GM18507 (cell line): ENCODE measurements at places on chromosomes 11 and 22.

GRCh38 chr11:111634981-111635705 lies 32.9 kb downstream of the SIK2 start:
- no peak for DNase-seq

DNA sequence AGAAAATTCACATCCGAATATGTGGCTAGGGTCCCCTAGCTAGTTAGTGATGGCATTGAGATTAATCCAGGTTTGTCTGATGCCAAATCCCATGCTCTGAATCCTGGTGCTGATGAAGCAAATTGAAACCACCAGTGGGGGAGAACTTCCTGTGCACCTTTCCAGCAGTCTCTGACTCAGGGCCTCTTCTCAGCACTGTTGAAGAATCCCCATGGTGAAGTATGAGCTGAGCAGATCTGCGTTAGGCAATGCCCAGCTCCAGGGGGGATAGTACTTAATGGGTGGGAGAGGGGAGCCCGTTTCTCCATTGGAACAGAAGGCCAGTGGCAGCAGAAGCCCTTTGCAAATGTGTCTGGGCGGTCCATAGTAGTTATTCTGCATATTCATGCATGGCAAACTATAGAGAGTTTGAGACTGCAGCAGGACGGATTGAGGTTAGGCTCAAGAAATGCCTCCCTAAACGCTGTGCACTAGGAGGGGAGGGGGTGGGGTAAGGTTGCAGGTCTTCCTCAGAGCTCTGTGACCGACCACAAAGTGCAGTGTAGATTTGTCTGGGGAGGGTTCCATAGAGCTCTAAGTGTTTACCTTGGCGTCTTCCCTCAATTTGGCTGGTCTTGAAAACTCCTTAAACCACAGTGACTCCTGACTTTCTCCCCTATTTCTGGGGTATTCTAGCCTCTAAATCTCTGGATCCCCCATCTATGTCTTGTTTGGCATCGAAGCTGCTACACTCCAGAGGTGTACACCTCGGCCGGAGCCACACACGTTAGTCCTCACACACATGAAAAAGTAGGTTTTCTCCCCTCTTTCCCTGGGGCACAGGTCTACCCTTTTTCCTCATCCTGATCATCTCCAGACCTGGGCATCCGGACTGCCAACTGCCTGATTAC lies 4.8 kb downstream of the POU2F3 start:
- no peak for DNase-seq

GRCh38 chr11:129747071-129747470 lies 68.6 kb upstream of the TMEM45B start:
- DNase-seq: no peak

GRCh38 chr11:45390407-45390806 lies 104.3 kb upstream of the SYT13 start:
- no peak for DNase-seq

DNA sequence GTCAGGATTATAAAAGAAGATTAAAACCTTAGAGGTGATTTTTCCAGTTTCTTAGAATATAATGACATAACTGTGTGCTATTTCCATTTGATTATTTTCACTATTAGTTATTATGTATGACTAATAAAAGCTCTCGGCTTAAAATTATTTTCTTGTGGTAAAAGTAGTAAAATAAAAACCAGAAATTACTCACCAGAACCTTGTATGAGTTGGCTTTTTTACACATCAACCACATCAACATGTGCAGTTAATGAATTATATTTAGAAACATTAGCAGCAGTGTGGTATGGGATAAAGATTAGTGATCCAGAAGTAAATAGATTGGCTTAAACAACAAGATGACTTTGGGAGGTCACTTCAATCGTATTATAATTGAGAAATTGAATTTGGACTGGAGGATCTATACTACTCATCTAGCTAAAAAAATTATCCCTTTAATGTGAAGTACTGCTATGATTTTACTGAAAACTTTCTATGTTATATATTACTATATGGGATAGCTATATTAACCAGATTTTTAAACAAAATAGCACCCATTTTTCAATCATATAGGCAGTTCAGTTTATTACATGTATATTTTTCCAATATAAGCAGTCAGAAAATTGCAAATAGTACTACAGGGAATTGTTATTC lies 2.8 kb upstream of the BCO2 start:
- peak; percentile 12 for DNase-seq

- DNase-seq: no peak
These were observed 4.5 kb downstream of the LRRC75B start for GRCh38 chr22:24588381-24588756.

DNA sequence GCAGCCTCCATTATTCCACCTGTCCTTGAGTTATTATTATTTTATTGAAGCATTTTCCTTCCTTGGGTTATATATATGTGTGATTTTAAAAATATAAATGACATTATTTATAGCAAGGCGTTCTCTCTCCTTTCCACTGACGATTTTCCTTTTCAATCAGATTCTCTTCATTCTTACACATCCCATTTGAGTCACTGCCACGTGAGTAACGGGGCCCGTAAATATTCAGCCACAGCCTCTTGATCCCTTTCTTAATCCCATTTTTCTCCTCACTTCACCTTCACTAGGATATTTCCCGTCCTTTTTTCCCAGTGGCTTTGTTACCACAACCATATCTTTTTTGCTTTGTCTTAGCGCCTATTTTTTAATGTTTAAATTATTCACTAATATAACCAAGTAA lies 396.2 kb downstream of the NTM start:
- DNase-seq: no peak

- DNase-seq: no peak
These were observed 15.3 kb downstream of the IL17REL start for GRCh38 chr22:49997251-49997599.

- DNase-seq: no peak
These were observed 3.9 kb downstream of the GALR3 start for GRCh38 chr22:37827056-37827455.

- no peak for DNase-seq
These were observed 105.8 kb upstream of the SLC5A12 start for GRCh38 chr11:26827567-26828081.

- DNase-seq: no peak
These were observed 1084.9 kb downstream of the BRD1 start for GRCh38 chr22:48742556-48743343.

DNA sequence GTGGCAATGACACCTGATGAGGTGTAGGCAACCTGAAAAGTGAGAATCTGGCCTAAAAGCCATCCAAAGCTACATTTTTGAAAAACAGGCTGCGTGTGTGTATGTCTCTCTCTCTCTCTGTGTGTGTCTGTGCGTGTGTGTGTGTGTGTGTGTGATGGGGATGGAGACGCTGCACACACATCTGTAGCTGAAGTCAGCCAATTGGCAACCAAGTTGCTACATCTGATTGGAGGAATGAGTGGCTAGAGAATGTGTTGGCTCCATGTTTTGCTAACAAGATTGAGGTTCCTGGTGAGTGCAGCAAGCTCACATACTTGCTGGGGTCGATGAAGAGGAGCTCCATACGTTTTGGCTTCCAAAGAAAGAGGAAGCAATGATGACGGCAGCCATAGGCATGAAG lies 311.4 kb upstream of the NCAM1 start:
- DNase-seq: no peak

GRCh38 chr11:93741882-93742226 lies 382 bp downstream of the C11orf54 start:
- no peak for DNase-seq

- DNase-seq: no peak
These were observed 102.9 kb upstream of the PAX6 start for GRCh38 chr11:31913985-31914384.

DNA sequence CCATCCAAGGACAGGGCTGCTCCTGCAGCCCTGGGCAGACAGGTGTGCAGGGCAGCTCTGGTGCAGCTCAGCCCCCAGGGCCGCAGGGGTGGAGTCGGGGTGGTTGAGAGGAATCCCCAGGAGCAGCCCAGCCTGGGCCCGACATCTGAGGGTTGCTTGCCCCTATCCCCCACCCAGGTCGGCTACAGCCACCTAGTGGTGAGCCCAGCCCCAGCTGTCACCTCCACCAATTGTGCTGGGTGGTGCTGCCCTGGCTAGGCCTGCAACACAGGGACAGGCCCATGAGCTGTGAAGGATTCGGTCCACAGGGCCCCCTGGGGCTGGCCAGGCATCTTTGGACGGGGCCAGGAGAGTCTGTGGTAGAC lies 29.6 kb downstream of the RTN4R start:
- DNase-seq: peak; percentile 74

GRCh38 chr11:102306817-102307726 lies 10.2 kb upstream of the BIRC3 start:
- DNase-seq: no peak

- no peak for DNase-seq
These were observed 25.9 kb upstream of the ROBO3 start for GRCh38 chr11:124839128-124839971.

- no peak for DNase-seq
These were observed 136.6 kb downstream of the ELP4 start for GRCh38 chr11:31646216-31646615.

DNA sequence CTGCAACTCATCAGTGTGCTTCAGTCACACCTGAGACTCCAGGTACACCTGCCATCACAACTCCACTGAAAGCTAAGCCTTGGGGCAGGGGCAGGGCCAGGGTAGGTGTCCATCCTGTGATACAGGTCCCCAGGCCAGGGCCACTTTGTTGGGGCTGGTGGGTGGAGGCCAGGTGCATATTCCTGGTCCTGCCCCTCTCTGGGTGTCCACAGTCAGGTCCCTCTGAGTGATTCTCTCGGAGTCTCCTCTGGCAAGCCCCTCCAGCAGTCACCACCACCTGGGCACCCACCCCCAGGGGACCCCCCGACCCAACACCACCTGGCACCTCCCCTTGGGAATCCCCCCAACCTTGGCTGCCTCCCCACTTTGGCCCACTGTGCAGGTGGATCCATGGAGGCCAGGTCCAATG lies 9.5 kb upstream of the ACR start:
- no peak for DNase-seq
